HCT116 (cell line): ENCODE measurements at places on chromosomes 3 and 15. TPM values are rescaled to one million over a fixed set of nuclear protein-coding genes. Genes with fewer than 3 reads are reported as not detected.

DNA sequence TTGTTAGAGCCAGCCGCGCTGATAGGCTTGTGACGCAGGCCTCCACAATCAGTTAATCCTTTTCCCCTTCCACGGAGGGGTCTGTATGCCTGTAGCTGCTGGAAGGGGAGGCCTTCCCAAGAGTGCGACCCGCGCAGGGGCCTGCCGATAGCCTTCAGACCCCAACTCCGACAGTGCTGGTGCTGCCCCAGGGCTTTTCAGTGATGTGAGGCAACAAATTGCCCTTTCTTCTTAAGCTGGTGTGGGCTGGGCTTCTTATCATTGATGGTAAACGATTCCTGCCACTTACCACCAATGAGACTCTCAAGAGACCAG, 143.4 kb downstream of the CHSY1 start:
- no peaks in the 10 kb centered on the region for H3K36me3 ChIP-seq
- no peak for DNase-seq
- H3K27ac ChIP-seq, result no peak overlapping the region

- no peaks in the 10 kb centered on the region for H3K4me1 ChIP-seq
- H3K27me3 ChIP-seq, result no peaks in the 10 kb centered on the region
- DNase-seq, result no peak
- H3K27ac ChIP-seq, result no peak overlapping the region
- no peaks in the 10 kb centered on the region for H3K36me3 ChIP-seq
These were observed 465.4 kb downstream of the GBE1 start for GRCh38 chr3:81295906-81296577.

DNA sequence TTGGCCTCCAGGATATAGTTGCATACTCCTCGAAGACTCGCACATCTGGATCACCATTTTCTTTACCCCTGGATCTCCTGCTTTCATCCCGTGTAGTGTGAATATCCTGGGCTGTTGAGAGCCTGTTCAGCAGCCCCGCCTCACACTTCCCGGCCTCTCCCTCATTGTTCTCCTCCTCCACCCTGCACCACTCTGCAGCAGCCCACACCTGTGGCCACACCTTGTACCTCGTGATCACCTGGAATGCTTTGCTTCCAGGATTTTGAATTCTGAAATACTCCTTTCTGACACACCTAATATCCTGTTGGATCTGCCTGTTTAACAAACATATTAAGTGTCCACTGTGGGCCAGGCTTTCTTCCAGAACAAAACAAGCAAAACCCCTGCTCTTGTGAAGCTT, 14.4 kb downstream of the ABHD17C start:
- no peak for DNase-seq
- H3K27ac ChIP-seq, result no peak overlapping the region
- no peaks in the 10 kb centered on the region for H3K36me3 ChIP-seq
- H3K4me3 ChIP-seq, result no peak overlapping the region
- H3K4me1 ChIP-seq, result peaks cover 3% of the 10 kb centered on the region; the same call in 1 of the 2 replicates

DNA sequence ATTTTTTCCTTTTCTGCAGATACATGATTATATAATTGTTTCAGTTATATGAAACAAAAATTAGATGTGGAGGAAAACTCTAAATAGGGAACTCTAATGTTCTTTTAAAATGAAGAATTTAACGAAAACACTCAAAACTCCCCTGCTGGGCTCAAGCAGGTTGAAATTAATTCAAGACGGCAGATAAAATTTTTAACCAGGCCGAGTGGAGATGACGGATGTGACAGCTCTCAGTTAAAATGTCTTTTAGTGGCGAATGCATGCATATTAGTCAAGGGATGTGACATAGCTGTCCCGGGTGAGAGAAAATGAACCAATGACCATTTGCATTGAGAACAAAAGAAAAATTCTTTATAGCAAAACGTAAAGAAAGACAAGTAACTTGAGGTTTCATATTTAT, 110.1 kb downstream of the ROBO2 start:
- DNase-seq, result no peak
- H3K27me3 ChIP-seq, result no peaks in the 10 kb centered on the region
- no peak overlapping the region for H3K27ac ChIP-seq
- H3K4me3 ChIP-seq, result no peak overlapping the region

GRCh38 chr15:50116477-50116876, 2.6 kb downstream of the ATP8B4 start:
- no peaks in the 10 kb centered on the region for H3K4me1 ChIP-seq
- H3K27ac ChIP-seq, result no peak overlapping the region
- H3K4me3 ChIP-seq, result no peak overlapping the region
- no peaks in the 10 kb centered on the region for H3K36me3 ChIP-seq

GRCh38 chr3:4672725-4673275, 179.7 kb downstream of the ITPR1 start:
- no peak for DNase-seq
- H3K36me3 ChIP-seq, result no peaks in the 10 kb centered on the region
- H3K27ac ChIP-seq, result no peak overlapping the region
- H3K4me1 ChIP-seq, result no peaks in the 10 kb centered on the region
- H3K27me3 ChIP-seq, result no peaks in the 10 kb centered on the region; the same call in 1 of the 2 replicates

- DNase-seq, result no peak
- peaks cover 17% of the 10 kb centered on the region; the same call in 1 of the 2 replicates for H3K4me1 ChIP-seq
- peak overlapping the region; percentile 57 for H3K4me3 ChIP-seq
- H3K27ac ChIP-seq, result peak overlapping the region; percentile 77
These were observed 675 bp downstream of the RBM15B start for GRCh38 chr3:51391566-51392354.

GRCh38 chr3:141804447-141804777, 41.2 kb downstream of the GRK7 start:
- no peak overlapping the region for H3K27ac ChIP-seq
- no peaks in the 10 kb centered on the region for H3K4me1 ChIP-seq
- H3K27me3 ChIP-seq, result no peaks in the 10 kb centered on the region

- H3K27ac ChIP-seq, result no peak overlapping the region
- H3K4me3 ChIP-seq, result no peak overlapping the region
- no peak for DNase-seq
- no peaks in the 10 kb centered on the region for H3K4me1 ChIP-seq
These were observed 77.1 kb upstream of the SNRPA1 start for GRCh38 chr15:101372149-101372577.

GRCh38 chr3:50587373-50587772, 18.1 kb downstream of the HEMK1 start:
- peaks cover 7% of the 10 kb centered on the region; the same call in 1 of the 2 replicates for H3K4me1 ChIP-seq
- no peaks in the 10 kb centered on the region for H3K36me3 ChIP-seq
- no peaks in the 10 kb centered on the region for H3K27me3 ChIP-seq

DNA sequence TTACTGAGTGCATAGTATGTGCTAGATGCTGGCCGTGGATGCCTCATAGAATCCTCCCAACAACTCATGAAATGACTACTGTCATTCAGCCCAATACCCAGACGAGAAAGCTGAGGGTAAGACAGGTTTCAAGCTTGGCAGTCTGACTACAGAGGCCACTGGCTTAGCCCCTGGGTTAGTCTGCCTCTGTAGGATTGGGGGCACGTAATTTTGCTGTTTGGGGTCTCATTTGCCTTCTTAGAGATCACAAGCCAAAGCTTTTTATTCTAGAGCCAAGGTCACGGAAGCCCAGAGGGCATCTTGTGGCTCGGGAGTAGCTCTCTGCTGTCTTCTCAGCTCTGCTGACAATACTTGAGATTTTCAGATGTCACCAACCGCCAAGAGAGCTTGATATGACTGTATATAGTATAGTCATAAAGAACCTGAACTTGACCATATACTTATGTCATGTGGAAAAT, 1.0 kb upstream of the CCR5 start:
- peaks cover 44% of the 10 kb centered on the region for H3K27me3 ChIP-seq
- H3K4me1 ChIP-seq, result no peaks in the 10 kb centered on the region
- no peak overlapping the region for H3K4me3 ChIP-seq
- no peaks in the 10 kb centered on the region for H3K36me3 ChIP-seq
- no peak overlapping the region for H3K27ac ChIP-seq
- DNase-seq, result no peak

- peaks cover 22% of the 10 kb centered on the region for H3K27me3 ChIP-seq
- H3K4me3 ChIP-seq, result no peak overlapping the region
- H3K4me1 ChIP-seq, result no peaks in the 10 kb centered on the region
- no peak overlapping the region for H3K27ac ChIP-seq
These were observed 96.7 kb downstream of the KBTBD8 start for GRCh38 chr3:67094774-67095173.

- no peaks in the 10 kb centered on the region for H3K36me3 ChIP-seq
- H3K27me3 ChIP-seq, result no peaks in the 10 kb centered on the region
- no peak overlapping the region for H3K4me3 ChIP-seq
- H3K4me1 ChIP-seq, result peaks cover 4% of the 10 kb centered on the region; the same call in 1 of the 2 replicates
These were observed 176.9 kb downstream of the BBX start for GRCh38 chr3:107699682-107700081.

DNA sequence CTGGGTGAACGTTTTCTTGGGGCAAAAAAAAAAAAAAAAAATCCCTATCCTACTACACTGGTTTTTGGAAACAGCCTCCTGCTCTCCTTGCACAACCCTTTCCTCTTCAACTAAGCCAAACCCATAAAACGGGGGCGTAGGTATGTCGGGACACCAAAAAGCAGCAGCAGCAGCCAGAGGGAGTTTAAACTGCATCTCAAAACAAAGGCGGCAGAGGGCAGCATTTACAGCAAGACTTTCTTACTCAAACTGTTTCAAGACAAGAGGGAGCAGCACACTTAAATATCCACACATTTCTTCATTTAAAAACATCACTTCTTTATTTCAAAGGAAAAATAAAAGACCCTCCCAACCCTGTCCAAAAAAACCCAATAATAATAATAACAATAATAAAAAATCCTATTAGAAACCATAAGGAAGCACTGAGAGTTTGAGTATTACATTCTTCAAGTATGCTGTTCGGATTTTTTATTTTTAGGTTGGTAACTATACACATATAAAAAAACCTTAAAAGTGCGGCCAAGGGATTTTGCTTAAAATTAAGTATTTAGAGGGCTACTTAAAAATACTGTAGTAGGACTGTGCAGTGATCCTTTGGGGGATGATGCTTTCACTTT, 43.9 kb upstream of the PLXND1 start:
- DNase-seq, result peak; percentile 65
- H3K4me3 ChIP-seq, result no peak overlapping the region
- peak overlapping the region; percentile 77 for H3K27ac ChIP-seq
- peaks cover 37% of the 10 kb centered on the region for H3K4me1 ChIP-seq

DNA sequence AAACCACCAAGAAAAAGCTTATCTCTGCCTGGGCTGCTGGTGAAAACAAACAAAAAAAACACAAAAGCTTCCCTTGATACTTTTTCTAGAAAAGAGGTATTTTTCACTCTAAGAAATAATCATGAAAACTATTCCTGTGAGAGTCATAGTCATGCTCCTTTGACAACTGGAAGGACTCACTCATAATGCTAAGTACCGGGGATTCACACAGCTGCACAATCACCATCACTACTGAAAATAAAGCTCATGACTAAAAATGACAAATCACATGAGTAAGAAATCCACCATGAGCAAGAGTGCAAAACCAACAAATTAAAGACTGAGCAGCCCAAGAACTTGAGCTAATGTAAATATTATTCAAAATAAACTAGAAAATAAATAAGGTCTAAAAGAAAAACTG, 10.6 kb upstream of the POU1F1 start:
- no peak overlapping the region for H3K4me3 ChIP-seq
- no peaks in the 10 kb centered on the region for H3K4me1 ChIP-seq
- H3K27me3 ChIP-seq, result no peaks in the 10 kb centered on the region
- no peak for DNase-seq

- H3K4me3 ChIP-seq, result no peak overlapping the region
- no peaks in the 10 kb centered on the region for H3K4me1 ChIP-seq
- H3K27me3 ChIP-seq, result no peaks in the 10 kb centered on the region
- no peak overlapping the region for H3K27ac ChIP-seq
These were observed 13.3 kb upstream of the CFAP44 start for GRCh38 chr3:113454630-113455029.

DNA sequence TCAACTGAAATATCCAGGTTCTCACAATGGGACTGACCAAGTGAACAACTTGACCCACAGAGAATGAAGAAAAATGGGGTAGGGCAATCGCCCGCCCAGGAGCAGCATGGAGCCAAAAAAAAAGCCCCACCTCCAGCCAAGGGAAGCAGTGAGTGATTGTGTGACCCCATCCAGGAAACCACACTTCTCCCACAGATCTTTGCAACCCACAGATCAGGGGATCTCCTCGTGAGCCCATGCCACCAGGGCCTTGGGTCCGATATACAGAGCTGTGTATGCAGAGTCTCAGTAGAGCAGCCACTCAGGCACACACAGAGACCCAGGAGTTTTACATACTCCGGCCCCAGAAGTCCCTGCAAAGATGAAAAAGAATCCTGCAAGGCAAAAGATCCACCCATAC, 35.7 kb downstream of the PYGO1 start:
- no peaks in the 10 kb centered on the region for H3K36me3 ChIP-seq
- no peak for DNase-seq
- H3K4me1 ChIP-seq, result no peaks in the 10 kb centered on the region
- H3K27me3 ChIP-seq, result no peaks in the 10 kb centered on the region
- no peak overlapping the region for H3K27ac ChIP-seq

GRCh38 chr15:101391981-101392640, 97.1 kb upstream of the SNRPA1 start:
- no peak for DNase-seq
- no peak overlapping the region for H3K4me3 ChIP-seq
- H3K4me1 ChIP-seq, result no peaks in the 10 kb centered on the region
- H3K27ac ChIP-seq, result no peak overlapping the region
- no peaks in the 10 kb centered on the region for H3K27me3 ChIP-seq

- DNase-seq, result no peak
- H3K4me1 ChIP-seq, result peaks cover 7% of the 10 kb centered on the region; the same call in 1 of the 2 replicates
- H3K27me3 ChIP-seq, result no peaks in the 10 kb centered on the region
- H3K36me3 ChIP-seq, result no peaks in the 10 kb centered on the region
These were observed 47.8 kb downstream of the TNFAIP8L3 start for GRCh38 chr15:51046799-51047449.

DNA sequence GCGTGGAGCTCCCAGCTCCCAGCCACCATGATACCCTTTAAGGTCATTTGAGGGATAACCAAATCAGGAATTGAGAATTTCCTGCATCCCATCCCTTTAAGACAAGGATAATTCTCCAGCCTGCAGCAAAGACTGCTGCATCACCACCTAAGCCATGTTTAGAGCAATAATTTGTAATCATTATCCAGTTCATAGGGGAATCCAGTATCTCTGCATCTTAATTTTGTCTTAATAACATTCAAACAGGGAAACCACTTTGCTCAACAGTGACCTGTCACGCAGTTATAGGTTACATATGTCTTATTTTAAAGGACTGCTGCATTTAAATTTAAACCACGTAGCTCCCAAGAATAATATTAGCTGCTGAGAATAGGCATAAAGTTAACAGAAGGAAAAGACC, 188.4 kb downstream of the SSR3 start:
- H3K4me1 ChIP-seq, result no peaks in the 10 kb centered on the region
- H3K4me3 ChIP-seq, result no peak overlapping the region
- no peak for DNase-seq
- H3K27ac ChIP-seq, result no peak overlapping the region

GRCh38 chr15:44542596-44542995, 5.6 kb downstream of the EIF3J start:
- H3K36me3 ChIP-seq, result peaks cover 38% of the 10 kb centered on the region
- H3K27me3 ChIP-seq, result no peaks in the 10 kb centered on the region
- H3K4me3 ChIP-seq, result no peak overlapping the region
- no peak for DNase-seq
- H3K4me1 ChIP-seq, result peaks cover 4% of the 10 kb centered on the region; the same call in 1 of the 2 replicates

- DNase-seq, result no peak
- no peaks in the 10 kb centered on the region for H3K4me1 ChIP-seq
- H3K36me3 ChIP-seq, result no peaks in the 10 kb centered on the region
- H3K27me3 ChIP-seq, result peaks cover 11% of the 10 kb centered on the region; the same call in 1 of the 2 replicates
- no peak overlapping the region for H3K4me3 ChIP-seq
- H3K27ac ChIP-seq, result no peak overlapping the region
These were observed 157.8 kb downstream of the NSMCE3 start for GRCh38 chr15:29111705-29112281.

THRB gene
- total RNA-seq, result 2.5 TPM

ABHD17C gene
- 27.9 TPM for total RNA-seq

GOLGA8J gene
- not detected for total RNA-seq

SPINK8 gene
- total RNA-seq, result not detected

CCR8 gene
- total RNA-seq, result not detected

TM4SF1 gene
- total RNA-seq, result 0.66 TPM

BUB1B gene
- 92.9 TPM for total RNA-seq

ACKR4 gene
- 0.12 TPM for total RNA-seq

CHST2 gene
- total RNA-seq, result 1.7 TPM
